ENCODE measurements at places on chromosomes 11 and 22. TPM values are rescaled to one million over a fixed set of nuclear protein-coding genes. Genes with fewer than 3 reads are reported as not detected.

The NTM gene
- polyA plus RNA-seq, result 181 TPM

The C11orf16 gene
- 1.1 TPM for polyA plus RNA-seq

The CDHR5 gene
- polyA plus RNA-seq, result 0.71 TPM

The SLN gene
- 0.62 TPM for polyA plus RNA-seq

The CAVIN3 gene
- polyA plus RNA-seq, result 28.8 TPM

The FAM180B gene
- polyA plus RNA-seq, result 1.7 TPM

The OR10AG1 gene
- not detected for polyA plus RNA-seq

The CNTN5 gene
- 8.4 TPM for polyA plus RNA-seq

The LMNTD2 gene
- polyA plus RNA-seq, result 5.2 TPM

The OR52I1 gene
- polyA plus RNA-seq, result 0.08 TPM

The NLRP14 gene
- polyA plus RNA-seq, result 1.0 TPM

The PRG2 gene
- 0.22 TPM for polyA plus RNA-seq

The OR56A1 gene
- polyA plus RNA-seq, result not detected

The KCNJ1 gene
- polyA plus RNA-seq, result 0.43 TPM

The TRIM49 gene
- polyA plus RNA-seq, result not detected

The ZBTB16 gene
- polyA plus RNA-seq, result 4.5 TPM

The CARD18 gene
- polyA plus RNA-seq, result not detected

The STIM1 gene
- polyA plus RNA-seq, result 44.6 TPM

The GGTLC3 gene
- polyA plus RNA-seq, result 0.24 TPM

The SOX6 gene
- polyA plus RNA-seq, result 45.9 TPM

The OR2AG2 gene
- 0.06 TPM for polyA plus RNA-seq

The TEX12 gene
- 0.14 TPM for polyA plus RNA-seq

The TPST2 gene
- 15.1 TPM for polyA plus RNA-seq

The INPP5J gene
- 16.4 TPM for polyA plus RNA-seq

The OR52N4 gene
- polyA plus RNA-seq, result 0.33 TPM

The CYP2D6 gene
- 9.9 TPM for polyA plus RNA-seq

The XNDC1N gene
- 4.3 TPM for polyA plus RNA-seq

The SLC22A6 gene
- polyA plus RNA-seq, result 81.1 TPM

The ISX gene
- polyA plus RNA-seq, result not detected

The DNHD1 gene
- 22.7 TPM for polyA plus RNA-seq

The SWAP70 gene
- 15.9 TPM for polyA plus RNA-seq

The TSSK2 gene
- not detected for polyA plus RNA-seq

The CNIH2 gene
- 248 TPM for polyA plus RNA-seq

The OR2AT4 gene
- polyA plus RNA-seq, result 0.05 TPM

The NOX4 gene
- polyA plus RNA-seq, result 1.7 TPM

The DKK3 gene
- polyA plus RNA-seq, result 450 TPM

The TMPRSS5 gene
- polyA plus RNA-seq, result 22.7 TPM

The C11orf97 gene
- 1.4 TPM for polyA plus RNA-seq

Measured in spinal cord (tissue), 10 donors.